ENCODE measurements at places on chromosomes 3 and 15.

DNA sequence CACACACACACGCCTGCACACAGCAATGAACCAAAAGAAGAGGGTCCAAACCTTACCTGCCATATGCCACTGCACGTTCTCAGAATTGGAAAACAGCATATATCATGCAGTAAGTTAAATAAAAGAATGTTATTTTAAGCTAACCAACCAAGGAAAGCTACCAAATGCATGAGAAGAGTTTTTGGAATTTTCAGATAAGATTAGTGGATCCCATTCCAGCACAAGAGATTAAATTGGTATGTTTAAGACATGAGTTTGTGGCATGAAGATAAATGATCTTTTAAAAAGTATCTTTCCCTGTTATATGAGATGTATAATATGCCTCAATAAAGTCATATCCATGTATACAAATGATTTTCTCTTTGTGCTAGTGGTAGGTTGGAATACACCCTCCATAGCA, 811.4 kb downstream of the NR2F2 start:
- no peak for DNase-seq

DNA sequence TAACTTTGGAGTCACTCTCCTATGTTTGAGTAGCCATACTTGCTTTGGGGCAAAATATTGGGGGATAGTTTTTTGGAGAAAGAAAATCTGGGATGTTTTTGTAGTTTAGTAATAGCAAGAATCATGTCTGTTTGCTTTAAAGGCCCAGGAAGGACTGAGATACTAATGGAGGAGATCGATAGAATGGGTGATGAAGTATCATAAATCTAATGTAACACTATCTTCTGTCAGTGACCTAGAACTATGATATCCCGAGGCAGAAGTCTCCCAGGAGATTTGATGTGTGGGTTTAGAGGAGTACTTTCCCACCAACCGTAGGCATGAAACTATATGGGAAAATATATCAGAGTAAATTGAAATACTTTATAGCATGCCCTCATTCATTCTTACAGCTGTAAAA, 21.0 kb upstream of the NFKBIZ start:
- no peak for DNase-seq

DNA sequence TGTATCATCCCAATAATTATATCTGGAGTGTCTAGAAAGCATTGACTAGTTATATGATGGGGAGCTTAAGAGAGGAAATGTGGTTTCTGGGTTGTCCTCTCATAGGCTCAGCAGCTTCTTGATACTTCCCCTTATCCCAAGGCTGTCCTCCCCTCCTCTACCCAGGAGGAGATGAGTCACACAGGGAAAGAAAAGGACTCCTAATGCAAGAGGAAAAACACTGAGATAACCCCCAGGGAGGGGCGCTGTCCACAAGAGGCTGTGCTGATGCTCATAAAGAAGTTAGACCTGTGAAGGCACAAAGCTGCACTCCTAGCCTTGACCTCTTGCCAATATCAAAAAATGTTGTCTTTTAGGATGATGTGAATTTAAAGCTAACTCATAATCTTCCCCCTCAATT, 28.8 kb upstream of the GYG1 start:
- no peak for DNase-seq

GRCh38 chr3:132695422-132695821, 26.8 kb downstream of the NPHP3 start:
- no peak for DNase-seq

GRCh38 chr3:187165144-187165543, 25.8 kb upstream of the RPL39L start:
- peak; percentile 93 for DNase-seq

DNA sequence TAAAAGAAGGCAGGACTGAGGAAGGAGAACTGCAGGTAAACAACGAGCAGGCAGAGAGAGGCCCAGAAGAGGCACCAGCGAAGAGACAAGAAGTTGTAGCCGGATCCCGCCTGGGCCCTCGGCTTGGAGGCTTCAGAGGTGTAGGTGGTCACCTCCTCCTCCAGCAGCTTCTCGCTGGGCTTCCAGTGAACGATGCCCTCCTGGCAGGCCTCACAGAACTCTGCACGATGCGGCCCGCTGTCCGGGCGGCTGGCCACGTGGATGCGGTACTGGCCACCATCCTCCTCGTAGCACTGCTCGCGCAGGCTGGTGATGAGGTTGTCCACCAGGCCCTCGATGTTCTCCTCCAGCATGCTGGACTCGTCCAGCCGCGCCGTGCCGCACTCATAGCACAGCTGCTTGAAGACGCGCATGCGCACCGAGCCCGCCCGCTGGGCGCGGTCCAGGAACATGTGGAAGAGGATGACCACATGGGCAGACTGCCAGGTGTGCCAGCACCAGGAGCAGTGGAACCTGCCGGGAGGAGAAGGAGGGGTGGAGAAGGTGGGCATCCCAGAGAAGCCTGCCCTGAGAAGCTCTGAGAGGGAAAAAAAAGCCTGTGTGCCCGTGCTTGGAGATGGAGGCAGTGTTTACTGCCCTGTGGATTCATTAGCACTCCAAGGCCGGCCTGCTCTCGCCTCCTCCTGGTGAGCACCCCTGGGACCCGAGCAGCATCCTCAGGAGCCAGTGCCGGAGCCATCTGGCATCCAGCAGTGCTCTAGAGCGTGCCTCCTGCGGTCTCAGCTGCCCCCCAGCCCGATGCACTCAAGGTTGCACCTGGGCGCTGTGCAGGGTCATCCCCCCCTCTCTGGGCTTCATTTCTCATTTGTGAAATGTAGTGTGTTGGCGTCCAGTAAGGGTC, 3.6 kb downstream of the RTP2 start:
- DNase-seq, result no peak

- DNase-seq, result no peak
These were observed 65.8 kb upstream of the CFAP20DC start for GRCh38 chr3:59115364-59116232.

GRCh38 chr3:105572501-105572900, 205.8 kb downstream of the ALCAM start:
- DNase-seq, result no peak

DNA sequence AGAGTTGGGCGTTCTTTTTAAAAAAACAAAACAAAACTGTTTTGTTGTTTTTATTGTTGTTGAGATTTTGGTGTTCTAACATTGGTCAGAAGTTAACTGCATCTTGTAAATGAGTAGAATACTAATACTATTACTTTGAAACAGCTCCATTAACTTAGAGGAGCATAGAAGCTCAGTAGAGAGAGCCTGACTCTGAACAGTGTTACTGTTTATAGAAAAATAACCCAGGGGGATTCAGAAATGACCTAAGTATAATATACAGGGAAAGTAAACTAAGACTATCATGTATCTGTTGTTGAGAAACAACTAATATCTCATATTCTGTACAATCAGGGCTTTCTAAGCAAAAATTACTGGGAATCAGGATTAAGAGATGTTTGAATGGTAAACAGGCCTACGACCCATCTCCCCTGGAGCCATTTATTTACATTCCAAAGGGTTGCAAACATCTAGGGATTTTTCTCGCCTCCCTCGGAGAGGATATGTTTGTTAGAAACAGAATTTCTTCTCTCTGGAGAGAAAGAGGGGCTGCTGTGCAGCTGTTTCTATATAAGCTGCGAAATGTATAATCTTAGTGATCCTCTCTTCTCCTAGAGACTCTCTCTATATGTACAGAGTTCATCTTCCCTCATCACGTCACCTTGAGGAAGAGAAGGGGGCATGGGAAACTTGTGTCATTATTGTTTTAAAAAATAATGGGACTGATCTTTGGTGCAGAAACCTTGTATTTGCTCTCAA, 827.5 kb upstream of the DPPA4 start:
- DNase-seq, result no peak

DNA sequence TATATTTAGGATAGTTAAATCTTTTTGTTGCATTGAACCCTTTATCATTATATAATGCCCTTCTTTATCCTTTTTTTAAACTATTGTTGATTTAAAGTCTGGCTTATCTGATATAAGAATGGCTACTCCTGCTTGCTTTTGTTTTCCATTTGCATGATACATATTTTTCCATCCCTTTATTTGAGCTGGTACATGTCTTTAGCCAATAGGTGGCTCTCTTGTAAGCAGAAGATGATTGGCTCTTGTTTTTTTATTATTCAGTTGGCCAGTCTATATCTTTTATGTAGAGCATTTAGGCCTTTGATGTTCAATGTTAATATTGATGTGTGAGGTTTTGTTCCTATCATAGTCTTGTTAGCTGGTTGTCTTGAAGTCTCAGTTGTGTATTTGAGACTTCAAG, 99.5 kb upstream of the MCTP2 start:
- no peak for DNase-seq

DNA sequence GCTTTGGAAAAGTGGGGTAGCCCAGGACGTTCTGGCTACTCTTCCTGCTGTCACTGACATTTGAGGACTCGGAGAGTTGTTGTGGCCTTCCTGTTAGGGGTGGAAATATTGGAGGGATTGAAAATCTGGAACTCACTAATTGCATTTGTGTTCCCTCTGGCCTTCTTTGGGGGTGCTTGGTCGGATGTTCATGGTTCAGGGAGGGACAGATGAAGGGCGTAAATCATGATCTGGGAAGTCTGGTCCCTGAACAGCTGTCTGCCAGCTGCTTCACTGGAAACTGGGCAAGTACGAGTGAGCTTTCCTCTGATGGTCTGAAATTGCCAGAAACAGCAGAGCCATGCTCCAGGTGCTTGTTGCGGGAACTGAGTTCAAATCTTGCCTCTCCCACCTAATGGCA, 327.8 kb upstream of the C2CD4B start:
- DNase-seq, result no peak

GRCh38 chr3:182527745-182528144, 265.6 kb upstream of the ATP11B start:
- no peak for DNase-seq

DNA sequence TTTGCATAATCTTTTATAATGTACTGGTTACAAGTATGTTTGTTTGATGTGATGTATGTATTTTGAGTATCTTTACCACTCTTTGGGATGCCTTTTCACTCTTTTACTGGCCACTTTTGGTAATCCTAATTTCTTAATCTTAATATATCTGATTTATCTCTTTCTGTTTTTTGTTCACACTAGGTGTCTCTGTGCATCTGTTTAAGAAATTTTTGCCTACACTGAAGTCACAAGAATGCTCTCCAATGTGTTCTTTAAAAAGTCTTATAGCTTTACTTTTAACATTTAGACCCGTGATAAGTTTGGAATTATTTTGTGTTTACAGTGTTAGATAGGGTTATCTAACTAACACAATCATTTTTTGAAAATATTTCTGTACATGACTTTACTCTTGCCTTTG, 659.1 kb downstream of the SI start:
- DNase-seq, result no peak

- DNase-seq, result no peak
These were observed 161.4 kb downstream of the ROBO1 start for GRCh38 chr3:79606414-79606813.

DNA sequence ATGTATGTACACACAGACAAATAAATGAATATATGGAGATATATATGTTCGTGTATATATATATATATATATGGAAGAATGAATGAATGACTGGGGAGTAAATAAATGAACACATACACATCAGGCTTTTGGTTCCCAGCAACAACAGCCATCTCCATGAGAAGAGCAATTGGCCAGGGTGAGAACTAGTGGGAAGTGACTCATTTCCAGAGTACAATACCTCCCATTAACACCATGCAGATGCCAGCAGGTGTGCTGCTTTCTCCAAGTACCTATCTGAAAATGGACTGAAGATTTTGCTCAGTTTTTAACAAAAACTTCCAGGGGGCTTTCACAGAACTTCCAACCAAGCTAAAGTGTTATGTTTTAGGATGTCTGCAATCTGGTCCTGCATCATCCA, 179.8 kb upstream of the SLC2A2 start:
- no peak for DNase-seq

DNA sequence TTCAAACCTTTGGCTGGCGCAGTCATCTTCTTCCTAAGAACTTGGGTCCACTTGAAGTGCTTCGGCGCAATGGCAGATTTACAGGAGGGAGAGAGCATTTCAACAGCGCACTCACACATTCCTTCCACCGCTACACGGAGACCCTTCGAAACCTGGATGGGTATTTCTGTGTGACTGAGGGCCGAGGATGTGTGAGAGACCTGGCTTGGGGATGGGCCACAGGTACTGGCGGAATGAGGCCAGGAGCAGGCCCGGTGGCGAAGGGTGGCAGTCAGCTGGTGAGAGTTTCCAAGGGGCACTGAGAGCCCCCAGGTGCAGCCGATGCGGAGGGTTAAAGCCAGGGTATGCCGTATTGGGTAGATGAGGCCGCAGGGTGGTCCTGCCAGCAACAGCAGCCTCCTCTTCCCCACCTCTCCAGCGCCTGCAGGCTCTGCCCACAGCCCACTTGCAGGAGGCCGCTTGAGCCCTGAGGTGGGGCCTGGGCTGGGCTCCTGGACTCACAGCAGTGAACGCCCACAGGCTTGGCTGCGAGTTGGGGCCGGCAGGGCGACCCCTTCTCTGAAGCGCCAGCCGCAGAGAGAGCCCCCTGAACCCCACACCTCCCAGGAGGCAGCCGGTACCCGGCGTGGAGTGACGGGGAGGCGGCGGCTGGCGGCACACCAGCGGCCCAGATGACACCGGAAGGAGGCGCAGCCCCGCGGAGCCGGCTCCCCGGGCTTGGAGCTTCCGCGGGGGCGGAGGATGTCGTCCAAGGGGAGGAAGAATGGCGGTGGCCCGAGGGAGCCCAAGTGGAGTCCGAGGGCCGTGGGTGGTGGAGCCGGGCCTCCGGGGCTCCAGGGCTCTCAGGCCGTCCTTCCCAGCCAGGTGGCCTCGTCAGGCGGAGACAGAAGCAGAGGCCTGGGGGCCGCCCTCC, 166.5 kb downstream of the NSMCE3 start:
- DNase-seq, result no peak

- no peak for DNase-seq
These were observed 1050.5 kb downstream of the ROBO2 start for GRCh38 chr3:78090382-78090781.

DNA sequence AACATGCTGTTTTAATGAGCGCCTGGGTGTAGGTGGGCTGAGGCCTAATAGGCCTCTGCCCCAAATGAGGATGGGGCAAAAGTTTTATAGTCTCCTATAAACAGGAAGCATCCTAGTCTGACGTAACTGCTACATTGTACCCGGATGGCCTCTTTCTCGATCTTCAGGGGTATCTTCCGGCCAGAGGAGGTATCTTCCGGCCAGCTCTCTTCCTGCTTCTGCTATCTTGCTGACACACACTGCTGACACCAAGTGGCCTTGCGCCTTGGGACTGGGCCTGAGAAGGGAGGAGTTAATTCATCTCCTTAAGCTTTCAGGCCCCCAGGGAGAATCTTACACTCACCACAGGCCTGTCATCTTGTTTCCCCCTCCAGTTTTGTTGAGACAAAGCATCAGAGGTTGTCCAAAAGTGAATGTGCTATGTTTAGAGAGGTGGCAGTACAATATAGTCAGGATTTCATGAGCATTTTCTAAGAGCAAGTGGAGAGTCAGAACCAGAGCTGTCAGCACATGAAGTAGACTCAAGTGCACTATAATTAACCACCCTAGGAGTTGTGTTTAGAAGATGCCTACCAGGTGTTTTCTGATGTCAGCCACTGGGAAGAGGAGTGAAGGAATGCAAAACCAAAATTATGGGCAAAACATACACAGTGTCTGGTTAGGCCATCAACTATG, 15.6 kb upstream of the IGSF10 start:
- no peak for DNase-seq
